ENCODE measurements at places on chromosomes 11 and 22.

DNA sequence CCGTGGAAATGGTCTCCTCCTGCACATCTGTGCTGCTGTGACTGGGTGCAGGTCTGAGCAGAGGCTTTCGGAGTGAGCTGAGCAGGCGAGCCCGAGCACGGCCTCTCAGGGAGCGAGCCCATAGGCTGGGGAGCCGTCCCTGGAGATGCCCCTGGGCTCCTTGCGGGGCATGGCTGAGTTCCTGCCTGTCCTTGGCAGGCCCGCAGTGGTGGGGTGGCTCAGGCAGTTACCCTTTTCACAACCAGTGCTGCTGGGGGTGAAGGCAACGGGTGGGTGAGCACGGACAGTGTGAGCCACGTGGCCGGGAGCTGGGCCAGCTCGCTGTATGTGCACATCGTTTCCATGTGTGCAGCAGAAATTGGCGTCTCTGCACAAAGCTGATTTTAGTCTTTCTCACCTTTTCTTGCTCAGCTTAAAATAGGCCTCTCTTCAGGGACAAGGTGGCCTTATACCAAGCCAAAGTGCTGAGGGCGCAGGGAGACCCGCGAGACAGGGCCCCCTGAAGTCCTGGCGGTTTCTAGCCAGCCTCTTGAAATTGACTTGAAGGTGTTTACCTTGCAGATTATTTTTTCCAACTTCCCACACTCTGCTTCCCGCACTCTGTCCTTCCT, at the start of gene TP53AIP1:
TP53AIP1 (minus strand) TSS at position 55 of the 611 bp plus-strand sequence. CDS start 5,053 bp downstream, outside the sequence.
- DNase-seq: no peak

GRCh38 chr11:122717264-122717867, 61.8 kb downstream of the UBASH3B start:
- no peak for DNase-seq

DNA sequence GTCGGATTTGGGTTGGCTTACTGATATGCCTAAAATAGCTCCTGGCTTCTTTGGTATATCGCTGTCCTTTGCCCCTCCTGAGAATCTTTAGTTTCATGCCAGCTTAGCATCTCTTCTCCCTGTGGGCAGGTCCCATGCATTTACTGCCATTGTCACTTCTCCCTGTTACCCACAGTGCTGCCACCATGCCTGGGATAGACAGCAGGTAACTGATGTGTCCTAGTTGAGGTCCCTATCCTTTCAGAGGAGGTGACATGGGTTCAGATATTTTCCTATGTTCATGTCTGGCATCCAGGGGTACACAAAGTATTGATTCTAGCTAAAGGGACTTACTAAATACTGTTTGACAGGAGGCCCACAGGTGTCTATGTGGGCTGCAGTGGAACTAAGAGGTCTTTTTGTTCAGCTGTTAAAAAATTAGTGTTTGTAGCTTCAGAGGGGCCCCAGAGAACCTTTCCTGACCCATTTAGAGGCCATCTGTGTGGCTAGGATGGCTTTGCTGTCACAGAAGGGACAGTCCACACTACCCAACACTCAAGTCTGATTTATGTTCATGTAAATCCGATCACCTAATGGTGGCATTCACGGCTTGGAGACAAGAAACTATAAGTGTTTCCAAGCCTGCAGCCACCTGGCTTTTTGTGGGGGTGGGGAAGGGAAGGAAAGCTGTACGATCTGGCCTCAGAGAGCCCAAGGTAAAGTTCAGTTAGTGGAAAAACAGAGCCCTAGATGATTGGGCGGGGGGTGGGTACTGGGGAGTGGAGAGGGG, 8.5 kb downstream of the TIMP3 start:
- DNase-seq: no peak

DNA sequence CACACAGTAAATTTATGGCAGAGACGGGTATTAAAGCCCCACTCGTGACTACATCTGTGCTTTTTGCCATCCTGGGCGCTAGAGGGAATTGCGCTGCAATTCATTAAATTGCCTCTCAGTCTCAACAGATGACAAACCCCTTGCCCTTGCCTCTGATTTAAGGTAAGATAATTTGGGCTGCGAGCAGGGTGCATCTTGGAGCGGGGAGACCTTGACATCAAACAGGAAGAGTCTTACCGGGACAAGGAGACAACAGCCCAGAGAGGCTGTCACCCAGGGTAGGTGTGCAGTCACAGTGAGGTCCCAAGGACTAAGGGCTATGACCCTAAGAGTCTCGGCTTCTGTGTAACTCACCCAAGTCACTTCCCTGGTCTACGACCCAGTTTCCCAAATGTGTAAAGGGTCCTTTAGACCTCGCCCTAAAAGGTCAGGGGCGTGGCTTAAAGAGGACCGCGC, 449 bp upstream of the TOM1 start:
- peak; percentile 47 for DNase-seq

- DNase-seq: no peak
Observed at GRCh38 chr22:33459137-33459536, 401.0 kb upstream of the SYN3 start.

- peak; percentile 9 for DNase-seq
Observed at GRCh38 chr22:34975721-34976120, 90.2 kb upstream of the ISX start.

GRCh38 chr11:108983636-108984420, 319.0 kb downstream of the DDX10 start:
- DNase-seq: peak; percentile 35

DNA sequence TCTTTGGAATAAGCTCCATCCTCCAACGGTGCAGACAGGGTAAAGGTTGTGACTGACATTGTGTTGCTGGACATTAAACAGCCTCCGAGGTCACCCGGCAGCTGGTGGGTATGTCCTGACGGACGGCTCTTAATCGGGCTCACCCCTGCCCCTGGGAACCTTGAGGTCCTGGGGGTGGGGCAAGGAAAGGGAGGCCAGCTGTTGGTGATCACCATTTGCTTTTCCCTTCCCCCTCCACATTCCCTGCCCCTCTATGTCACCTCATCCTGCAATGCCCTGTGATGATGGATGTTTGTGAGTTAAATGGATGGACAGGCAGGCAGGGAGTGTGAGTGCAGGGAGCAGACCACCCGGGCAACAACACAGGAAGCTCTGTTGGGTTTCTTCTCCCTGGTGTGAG, 26.3 kb downstream of the APLNR start:
- DNase-seq: no peak

DNA sequence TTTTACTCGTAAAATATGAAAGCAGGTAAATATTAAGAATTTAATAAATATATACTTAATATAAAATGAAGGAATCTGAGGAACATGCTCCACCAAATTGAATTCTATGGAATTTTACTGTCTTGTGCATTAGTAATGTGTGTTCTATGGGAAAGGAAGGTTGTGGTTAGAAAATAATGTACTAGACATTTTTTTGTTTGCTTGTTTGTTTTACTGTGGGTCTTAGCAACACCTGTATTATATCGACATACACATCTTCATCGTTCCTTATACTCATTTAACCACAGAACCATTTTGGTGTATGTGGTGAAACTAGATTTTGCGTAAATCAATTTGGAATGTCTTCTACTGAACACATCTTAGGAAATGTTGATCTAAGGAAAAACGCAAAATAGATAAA, 114.1 kb upstream of the MTMR2 start:
- DNase-seq: no peak

- DNase-seq: no peak
Observed at GRCh38 chr11:130269326-130269943, 45.3 kb downstream of the ZBTB44 start.

GRCh38 chr11:34407121-34407813, 31.5 kb upstream of the CAT start:
- no peak for DNase-seq

DNA sequence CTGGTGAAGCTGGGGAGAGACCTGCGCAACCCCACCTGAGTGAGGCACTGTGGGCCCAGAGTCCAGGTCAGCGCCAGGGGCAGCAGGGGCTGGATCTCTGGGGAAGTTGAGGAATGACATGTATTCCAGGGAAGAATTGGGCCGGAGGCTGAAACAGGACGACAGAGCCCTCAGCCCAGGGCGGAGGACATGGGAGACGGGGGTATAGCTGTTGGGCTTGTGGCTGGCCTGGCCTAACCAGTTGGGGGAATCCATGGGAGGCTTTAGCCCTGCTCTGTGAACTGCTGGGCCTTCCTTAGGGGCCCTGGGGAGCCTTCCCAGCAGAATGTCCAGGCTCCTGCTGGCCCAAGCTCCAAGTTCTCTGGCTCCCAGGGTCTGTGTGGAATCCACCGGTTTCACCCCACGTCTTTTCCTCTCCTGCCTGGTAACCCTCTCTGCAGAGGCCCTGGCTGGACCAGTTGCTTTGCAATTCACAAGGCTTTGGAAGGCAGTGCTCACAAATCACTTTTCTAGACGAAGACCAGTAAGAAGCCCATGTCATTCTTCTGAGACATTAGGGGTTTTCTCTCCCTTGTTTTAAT, 50.4 kb upstream of the KCNQ1OT1 start:
- DNase-seq: no peak

DNA sequence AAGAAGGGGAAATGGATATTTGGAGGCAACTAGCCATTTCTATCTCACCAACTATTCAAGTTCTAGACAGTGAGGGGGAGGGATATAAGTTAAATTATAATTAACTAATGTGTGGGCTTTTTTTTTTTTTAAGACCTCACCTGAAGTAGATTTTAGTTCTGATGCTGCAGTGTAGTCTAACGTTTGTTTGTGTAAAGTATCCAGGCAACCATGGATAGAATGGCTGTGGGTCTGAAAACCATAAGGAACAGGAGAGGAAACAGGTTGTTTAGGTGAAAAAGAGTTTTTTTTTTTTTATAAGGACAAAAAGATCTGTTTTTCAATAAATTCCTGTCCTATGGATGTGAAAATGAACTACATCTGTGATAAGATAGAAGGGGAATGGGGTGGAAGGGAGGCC, 262.4 kb upstream of the PLET1 start:
- no peak for DNase-seq

DNA sequence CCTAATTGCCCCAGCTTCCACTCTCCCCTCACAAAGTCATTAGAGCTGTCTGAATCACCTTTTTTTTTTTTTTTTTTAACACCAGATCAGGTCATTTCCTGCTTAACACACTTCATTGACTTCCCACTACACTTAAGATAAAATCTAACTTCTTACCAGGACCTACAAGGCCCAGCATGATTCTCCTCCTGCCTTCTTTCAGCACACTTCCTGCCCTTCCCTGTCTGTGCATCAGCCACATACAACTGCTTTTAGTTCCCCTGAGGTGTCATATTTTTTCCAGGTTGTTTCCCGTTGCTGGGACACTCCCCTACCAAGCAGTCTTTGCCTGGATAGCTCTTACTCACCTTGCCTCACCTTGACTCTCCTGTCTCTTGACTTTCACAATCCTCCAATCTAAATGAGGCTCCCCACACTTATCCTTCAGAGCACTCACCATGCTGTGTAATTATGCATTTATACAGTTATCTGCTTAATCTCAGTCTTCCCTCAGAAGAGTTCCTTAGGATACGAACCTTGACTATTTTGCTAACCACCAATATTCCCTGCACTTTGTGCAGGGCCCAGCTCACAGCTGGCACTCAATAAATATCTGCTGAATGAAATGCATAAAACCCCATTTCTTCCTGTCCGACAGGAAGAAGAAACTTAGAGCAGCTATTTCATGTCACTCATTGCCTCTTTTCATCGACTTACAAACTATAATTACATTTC, 96.6 kb upstream of the AKIP1 start:
- DNase-seq: peak; percentile 58

GRCh38 chr22:25623851-25624250, 59.4 kb downstream of the GRK3 start:
- no peak for DNase-seq

DNA sequence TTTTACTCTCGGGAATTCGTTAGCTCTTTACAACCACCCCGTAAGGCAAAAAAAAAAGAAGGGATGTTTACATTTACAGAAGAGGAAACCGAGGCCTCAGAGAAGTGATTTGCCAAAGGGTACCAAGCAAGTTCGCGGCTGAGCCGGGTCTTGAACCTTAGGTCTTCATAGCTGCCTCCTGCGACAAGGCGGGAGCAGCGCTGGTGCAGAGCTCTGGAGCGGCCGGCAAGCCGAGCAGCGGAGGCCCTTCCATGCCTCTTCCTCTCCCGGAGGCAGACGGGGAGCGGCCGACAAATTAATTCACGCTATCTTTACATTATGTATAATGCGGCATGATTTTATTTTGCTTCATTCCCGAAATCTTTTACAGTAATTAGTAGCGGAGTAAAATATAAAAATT, 536.3 kb downstream of the INSC start:
- no peak for DNase-seq

DNA sequence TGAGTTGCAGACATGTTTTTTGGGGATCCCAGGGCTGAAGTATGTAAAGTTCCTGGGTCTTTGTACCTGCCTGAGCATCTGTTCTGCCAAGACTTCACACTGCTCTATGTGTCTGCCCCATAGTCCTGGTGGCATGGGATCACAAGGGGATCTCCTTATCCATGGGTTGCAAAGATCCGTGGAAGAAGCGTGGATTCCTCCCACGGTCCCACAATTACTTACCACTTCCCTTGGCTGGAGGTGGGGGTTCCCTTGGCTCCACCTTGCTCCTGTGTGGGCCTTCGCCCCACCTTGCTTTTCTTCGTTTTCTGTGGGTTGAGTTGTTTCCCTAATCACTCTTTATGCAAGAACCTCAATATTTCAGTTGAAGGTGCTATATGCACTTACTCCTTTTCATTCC, 157.4 kb upstream of the CHORDC1 start:
- DNase-seq: no peak

DNA sequence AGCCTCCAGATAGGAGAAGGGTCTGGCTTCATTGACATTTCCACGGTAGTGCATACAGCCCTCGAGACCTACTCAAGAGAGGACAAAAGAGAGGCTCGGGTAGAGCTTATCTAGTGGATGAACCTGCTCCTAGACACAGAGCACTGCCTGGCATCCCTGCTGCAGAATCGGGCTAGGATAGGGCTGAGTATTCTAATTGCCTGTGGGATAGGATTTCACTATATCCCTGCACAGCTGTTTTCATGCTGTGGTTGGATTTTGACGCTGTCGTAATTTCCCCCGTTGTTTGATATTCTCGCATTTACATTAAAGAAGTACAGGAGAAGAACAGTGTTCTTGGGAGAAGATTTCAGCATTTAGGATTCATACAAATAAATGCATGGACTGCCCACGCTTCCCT, 107.8 kb downstream of the KIRREL3 start:
- no peak for DNase-seq

- no peak for DNase-seq
Observed at GRCh38 chr11:31045335-31045734, 324.2 kb downstream of the DCDC1 start.

GRCh38 chr22:26474682-26475081, 8.9 kb downstream of the HPS4 start:
- peak; percentile 32 for DNase-seq

GRCh38 chr22:34801221-34801620, 264.7 kb upstream of the ISX start:
- no peak for DNase-seq

- no peak for DNase-seq
Observed at GRCh38 chr11:2780850-2781407, 81.1 kb upstream of the KCNQ1OT1 start.

DNA sequence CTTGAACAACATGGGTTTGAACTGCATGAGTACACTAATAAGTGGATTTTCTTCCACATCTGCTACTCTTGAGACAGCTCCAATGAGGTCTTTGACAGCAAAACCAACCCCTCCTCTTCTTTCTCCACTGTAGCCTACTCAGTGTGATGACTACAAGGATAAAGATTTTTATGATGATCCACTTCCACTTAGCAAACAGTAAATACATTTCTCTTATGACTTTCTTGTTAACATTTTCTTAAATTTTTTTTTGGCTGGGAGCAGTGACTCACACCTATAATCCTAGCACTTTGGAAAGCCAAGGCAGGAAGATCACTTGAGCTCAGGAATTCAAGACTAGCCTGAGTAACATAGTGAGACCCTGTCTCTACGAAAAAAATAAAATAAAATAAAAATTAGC, 9.9 kb upstream of the EIF4G2 start:
- DNase-seq: peak; percentile 93

Measured in EL (cell line).